ENCODE measurements at places on chromosomes 1 and 21.

DNA sequence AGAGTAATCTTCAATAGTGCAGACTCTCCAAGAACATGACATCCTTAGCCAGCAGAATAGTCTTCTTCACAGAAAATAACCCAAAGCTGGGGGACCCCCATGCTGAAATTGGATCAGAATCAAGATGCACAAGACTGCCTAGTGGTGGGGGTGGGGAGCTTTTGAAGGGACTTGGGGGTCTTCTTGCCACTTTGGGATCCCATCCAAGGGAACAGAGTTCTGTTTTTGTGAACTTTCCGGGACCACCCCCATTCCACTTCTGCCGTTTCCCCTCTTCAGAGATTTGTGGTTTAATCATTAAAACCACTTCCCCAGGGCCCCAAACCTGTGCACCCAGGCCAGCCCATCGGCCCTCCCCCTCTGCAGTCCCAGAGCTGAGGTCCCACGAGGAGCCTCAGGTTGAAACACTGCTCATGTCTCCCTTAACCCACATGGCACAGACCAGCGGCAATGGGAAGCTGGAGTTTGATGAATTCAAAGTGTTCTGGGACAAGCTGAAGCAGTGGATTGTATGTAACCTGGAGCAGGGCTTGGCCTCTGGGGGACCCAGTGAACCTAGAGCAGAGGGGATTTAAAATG lies 44.9 kb downstream of the CAPN9 start:
- DNase-seq: no peak

DNA sequence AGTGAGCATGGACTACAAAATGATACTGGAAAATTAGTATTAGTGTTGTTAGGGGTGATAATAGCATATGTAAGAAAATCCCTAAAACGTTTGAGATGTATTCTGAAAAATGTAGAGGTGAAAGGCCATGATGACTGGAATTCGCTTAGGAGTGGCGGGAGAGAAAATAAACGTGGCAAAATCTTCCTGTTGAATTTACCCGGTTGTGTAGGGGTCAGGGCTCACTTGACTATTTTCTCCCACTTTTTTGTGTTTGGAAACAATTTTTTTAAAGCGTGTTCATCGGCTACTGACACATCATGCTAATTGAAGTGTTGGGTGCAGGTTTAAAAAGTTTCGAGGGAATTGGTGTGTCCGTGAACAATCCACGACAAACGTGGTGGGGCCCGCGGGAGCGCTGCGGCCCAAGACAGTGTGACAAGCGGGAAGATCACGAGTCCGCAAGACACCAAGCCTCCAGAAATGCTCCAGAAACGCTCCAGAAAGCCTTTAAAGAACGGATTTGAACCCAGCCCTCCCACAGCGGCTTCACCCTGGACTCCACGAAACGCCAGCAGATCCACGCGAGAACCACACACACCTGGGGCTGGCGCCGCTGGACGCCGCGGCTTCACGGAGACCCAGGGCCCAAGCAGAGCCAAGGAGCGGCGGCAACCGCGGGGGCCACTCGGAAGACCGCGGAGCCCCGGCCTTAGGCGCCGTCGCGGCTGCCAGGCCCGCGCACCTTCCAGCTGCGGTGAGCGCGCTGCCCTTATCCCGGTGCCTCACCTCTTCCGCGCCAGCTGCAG lies 573 bp downstream of the PSMG1 start:
- DNase-seq: no peak

DNA sequence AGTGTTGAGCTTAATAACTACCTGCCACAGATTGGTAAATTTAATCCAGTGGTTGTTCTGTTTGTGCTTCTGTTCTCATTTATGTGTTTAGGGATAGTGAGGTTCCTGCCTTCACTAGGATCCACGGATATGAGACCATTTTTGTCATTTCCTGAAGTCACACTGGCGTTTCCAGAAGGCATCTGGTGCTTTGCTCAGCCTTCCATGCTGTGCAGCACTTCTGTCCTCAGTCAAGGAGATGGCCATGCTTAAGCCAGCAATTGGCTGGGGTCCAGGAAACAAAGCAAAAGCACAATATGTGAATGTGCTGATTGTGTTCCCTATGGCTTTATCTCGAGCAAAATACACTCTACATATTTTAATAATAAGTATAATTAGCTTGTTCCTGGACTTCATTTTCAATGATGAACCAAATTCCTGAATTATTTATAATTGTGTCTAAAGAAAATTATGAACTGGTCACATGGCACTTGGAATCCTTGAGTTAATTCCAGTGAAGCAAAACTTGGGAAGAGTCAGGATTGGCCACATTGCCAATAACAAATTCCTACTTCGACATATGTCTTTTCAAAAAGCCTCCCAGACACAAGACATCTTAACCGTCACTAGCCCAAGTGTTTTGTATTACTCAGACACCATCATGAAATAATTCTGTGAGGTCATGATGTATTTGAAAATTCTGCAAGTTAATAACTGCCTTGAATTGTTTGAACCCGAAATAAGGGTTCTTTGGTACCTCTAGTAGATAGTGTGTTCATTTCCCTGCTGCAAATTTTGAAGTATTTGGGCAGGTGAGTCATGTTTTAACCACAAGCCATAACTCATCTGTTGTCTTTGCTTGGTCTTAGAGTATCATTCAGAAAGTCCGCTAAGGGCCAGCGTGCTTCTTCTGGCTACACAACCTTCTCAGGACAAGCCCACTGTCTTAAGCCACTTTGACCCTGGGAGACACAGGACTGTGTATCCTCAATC lies 412.4 kb downstream of the DISC1 start:
- DNase-seq: no peak

- DNase-seq: no peak
Measured at GRCh38 chr1:231806623-231807495, 180.3 kb downstream of the DISC1 start.

GRCh38 chr1:16189921-16190621 lies 22.4 kb downstream of the ARHGEF19 start:
- no peak for DNase-seq

GRCh38 chr1:6270401-6270800 lies 9.5 kb upstream of the GPR153 start:
- no peak for DNase-seq

DNA sequence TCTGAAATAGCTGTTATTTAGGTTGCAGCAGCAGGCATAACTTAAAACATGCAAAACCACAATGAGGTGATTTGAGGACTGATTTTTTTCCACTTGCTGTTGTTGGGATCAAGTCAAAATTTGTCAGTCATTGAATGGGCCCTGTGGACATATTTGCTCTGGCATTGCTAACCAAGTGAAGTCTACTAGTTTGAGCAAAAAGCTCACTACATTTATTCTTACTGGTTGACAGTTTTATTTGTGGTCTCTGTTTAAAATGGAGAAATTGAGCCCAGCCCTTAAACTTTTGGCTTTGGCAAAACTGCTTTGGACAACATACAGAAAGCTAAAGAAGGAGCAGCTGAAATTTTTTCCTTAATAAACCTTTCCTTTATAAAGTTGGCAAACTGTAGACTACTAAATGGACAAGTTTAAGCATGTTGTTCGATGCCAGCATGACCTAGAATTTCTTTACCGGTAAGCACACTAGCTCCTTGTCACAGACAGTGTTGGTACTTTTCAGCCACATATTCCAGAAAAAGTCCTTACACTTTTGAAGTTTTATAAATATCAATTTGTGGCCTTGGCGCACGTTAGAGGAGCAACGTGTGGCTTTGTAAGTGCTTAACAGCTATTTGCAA lies 234.6 kb downstream of the USP25 start:
- DNase-seq: no peak

- DNase-seq: no peak
Measured at GRCh38 chr1:119795261-119796200, 15.7 kb downstream of the REG4 start.

- no peak for DNase-seq
Measured at GRCh38 chr1:56644064-56644918, 823 bp upstream of the PRKAA2 start.

DNA sequence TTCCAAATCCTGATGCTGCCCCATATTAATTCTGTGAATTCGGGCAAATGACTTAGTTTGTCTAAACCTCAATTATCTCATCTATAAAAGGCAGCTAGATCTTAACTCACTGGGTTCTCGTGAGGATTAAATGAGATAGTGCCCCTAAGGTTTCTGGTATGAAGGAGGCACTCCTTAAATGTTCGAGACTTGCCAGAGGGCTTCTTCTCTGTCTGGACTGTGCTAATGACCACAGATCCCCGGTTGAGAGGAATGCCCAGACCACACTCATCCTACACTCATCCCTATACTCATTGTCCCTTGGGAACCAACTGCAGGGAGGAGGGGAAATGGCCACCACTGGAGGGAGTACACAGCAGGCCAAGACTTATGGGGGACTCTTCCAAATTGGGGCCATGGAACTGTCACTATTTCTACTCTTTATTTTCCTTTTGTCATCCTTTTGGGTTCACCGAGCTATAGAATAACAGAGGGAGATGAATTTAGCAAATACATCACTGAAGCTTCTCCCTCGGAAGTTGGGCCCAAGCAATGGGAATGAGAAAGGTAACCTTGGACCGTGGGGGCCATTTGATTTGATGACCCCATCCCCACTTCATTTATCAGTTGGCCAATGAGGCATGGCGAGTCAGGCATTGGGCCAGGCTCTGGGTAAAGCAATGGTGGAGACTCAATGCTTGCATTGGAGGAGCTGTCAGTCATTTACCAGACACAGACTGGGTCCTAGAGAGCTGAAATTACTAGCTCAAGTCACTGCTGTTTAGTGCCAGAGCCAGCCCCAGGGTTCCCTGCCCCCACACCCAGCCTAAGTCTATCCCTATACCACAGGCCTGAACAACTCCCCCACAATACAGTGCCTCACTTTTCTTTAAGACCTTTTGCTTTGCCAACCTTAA lies 5.1 kb downstream of the ATF3 start:
- no peak for DNase-seq

GRCh38 chr1:230122366-230123279 lies 55.6 kb downstream of the GALNT2 start:
- DNase-seq: no peak

- DNase-seq: no peak
Measured at GRCh38 chr1:211722277-211723175, 47.1 kb upstream of the NEK2 start.

DNA sequence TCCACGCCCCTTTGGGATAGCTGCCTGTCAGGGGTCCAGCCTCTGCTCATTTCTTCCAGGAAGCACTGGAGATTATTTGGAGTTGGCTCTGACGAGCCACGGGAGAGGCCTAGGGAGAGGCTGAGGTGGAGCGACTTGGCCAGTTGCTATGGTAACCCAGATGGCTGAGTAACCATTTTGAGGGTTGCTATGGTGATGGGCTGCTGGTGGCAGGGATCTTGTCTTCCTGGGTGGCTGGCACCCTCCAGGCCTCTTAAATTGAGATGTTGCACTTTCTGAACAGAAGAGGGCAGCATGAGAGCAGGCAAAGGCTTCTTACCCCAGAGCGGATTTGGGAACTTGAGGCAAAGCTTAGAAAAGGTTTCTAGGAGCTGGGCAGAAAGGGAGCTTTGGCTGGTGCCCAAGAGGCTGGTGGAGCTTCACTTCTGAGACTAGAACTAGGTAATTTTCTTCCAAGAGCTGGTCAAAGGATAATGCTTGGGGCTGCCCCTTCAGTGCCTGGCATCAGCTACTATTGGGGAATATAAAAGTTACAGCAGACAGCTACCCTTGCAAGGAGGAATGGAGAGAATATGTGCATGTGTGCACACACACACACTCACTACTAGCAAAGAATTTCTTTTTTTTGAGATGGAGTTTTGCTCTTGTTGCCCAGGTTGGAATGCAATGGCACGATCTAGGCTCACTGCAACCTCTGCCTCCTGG lies 72.5 kb downstream of the NDUFS5 start:
- peak; percentile 20 for DNase-seq

DNA sequence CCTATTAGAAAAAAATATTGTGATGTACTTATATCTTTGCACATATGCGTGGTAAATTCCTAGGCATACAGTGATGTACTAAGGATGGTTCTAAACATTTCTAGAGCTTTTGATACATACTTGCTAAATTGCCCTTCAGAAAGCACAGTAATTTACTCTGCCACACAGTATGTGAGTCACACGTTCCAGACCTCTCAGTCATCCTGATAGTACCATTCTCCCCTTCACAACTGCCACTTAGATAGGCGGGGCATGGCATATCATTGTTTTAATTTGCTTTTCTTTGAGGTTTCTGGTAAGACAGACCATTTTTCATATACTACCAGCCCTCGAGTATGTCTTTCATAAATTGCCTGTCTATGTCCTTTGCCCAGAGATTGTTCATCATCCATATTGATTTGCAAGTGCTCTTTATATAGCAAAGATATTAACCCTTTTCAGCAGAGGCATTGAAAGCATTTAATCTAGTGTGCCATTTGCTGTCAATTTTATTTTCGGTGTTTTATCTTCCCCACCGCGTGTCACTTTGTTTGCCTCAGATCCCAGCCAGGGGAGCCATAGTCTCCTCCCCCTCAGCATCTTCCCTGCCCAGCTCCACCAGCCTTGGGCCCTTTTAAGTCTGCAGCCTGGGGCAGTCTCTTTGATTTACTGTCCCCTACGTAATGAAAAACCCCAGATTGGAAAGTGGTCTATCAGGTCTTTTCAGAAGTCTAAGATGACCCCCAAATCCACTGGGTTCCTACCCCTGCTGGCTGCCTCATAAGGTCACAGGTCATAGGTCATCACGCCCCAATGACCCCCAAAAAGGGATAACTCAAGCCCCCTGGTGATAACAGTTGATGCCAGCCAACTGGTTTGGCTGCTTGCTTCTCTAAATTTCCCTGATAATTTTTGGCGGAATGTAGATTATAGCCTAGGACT lies 11.8 kb upstream of the PAX7 start:
- no peak for DNase-seq

- DNase-seq: peak; percentile 14
Measured at GRCh38 chr21:38126666-38127303, 130.0 kb upstream of the KCNJ15 start.

GRCh38 chr1:176786274-176786673 lies 323.3 kb downstream of the PAPPA2 start:
- DNase-seq: no peak

GRCh38 chr1:90557706-90558105 lies 159.4 kb downstream of the BARHL2 start:
- DNase-seq: no peak

- DNase-seq: no peak
Measured at GRCh38 chr1:106722466-106722865, 334.0 kb upstream of the PRMT6 start.
